ENCODE measurements at places on chromosomes 11 and 22.

DNA sequence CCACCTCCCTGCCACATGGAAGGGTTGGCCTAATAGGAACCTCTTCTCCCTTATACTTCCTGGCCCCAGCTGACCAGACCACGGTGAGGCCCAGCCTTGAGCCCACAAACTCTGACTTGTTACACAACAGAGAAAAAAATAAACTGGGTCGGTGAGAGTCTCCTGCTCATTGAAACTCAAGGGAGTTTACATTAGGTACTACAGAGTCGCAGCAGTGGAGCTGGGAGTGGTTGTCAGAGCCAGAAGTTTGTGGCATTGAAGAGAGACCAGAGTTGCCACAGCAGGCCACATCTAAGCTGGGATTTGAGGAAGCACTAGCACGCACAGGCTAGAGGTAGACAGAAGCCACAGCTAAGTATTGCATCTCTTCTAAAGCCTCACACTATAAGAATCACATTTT lies 296.2 kb downstream of the DDX10 start:
- no peak for DNase-seq

DNA sequence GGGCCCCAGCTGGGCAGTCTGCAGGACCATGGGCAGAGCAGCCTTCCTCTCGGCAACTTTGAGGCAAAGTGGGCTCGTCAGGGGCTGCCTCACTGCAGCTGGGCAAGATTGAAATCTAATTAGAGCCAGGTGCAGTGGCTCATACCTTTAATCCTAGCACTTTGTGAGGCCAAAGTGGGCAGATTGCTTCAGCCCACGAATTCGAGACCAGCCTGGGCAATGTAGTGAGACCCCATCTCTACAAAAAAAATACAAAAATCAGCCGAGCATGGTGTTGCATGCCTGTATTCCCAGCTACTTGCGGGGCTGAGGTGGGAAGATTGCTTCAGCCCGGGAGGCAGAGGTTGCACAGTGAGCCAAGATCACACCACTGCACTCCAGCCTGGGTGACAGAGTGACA lies 34.2 kb downstream of the ARHGAP8 start:
- no peak for DNase-seq

DNA sequence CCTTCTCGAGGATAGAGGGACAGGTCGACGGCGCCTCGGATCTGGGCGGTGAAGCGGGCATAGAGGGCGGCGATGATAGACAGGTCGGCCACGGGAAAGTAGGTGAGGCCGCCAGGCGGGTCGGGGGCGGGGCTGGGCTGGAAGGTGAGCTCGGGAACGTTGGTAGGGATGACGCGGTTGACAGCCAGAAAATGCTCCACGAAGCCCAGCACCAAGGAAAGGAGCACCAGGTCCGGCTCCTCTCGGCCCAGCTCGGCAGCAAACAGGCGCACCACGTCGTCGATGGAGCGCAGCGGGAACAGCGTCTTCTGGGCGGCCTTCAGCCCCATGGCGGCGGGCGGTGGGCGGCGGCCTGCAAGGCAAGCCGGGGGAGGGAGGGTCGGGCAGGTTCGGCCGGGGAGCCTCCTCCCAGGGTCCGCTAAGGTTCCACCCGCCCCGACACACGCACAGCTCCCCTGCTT lies 540 bp downstream of the MEN1 start:
- DNase-seq, result no peak

DNA sequence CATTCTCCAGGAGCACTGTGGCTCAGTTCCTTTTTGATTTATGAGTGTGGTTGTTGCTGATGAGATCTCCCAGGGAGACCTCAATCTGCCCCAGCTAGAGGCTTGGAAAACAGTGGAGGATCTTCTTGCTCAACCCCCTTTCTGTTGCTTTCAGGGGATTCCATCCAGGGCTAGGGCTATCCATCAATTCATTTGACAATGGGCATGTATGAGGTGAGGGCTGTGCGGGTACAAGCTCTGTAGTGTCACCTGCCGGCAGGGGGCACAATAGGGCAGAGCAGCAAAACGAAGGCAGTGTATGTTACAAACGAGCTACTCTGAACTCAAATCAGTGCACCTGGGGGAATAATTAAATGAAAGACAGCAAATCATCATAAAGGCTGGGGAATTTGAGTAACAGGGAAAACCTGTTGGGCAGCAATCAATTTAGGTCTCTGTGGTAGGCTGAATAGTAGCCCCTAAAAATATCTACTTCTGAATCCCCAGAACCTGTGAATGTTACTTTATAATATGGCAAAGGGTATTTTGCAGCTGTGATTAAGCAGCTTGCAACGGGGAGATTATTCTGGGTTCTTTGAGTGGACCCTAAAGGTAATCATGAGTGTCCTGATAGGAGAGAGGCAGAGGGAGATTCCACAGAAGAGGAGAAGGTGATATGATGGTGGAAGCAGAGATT lies 170.3 kb upstream of the ZBED5 start:
- DNase-seq, result no peak

GRCh38 chr11:114158886-114159285 lies 99.4 kb downstream of the ZBTB16 start:
- no peak for DNase-seq

- no peak for DNase-seq
Measured at GRCh38 chr11:12386745-12387144, 9.4 kb downstream of the PARVA start.

DNA sequence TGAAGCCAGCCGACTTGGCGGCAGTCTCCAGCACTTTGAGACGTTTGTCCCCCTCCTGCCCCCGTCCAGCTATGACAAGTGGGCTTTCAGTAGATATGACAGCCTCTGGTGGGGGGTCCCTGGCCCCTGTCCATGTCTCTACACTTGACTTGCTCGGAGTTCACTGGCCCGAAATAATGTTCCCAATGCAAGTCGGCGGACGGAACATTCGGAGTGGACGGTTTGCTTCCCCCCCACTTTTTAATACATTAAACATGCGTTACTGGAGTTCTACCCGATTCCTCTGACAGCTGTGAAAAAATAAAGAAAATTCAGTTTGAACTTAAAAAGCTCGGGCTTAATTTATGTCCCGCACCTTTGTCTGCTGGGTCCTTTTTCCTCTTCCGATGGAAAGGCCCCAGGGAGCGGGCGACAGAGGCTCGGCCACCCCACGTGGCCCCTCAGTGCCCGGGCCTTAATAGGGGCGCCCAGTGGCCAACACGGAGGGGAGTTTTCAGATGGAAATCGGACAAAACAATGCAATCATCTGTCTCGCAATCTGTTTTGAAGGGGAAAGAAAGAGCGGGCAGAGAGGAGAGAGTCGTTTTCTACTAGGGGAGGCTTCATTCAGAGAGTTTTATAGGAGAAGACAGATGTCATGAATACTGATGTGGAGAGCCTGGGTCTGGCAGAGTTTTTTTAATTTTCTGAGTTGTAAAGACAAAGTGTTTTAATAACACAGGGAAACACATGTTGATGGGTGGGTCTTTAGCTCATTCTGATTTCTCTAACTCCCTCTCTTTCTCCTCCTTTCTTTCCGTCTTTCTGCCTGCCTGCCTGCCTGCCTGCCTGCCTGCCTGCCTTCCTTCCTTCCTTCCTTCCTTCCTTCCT lies 50.2 kb downstream of the SMIM38 start:
- DNase-seq, result no peak

DNA sequence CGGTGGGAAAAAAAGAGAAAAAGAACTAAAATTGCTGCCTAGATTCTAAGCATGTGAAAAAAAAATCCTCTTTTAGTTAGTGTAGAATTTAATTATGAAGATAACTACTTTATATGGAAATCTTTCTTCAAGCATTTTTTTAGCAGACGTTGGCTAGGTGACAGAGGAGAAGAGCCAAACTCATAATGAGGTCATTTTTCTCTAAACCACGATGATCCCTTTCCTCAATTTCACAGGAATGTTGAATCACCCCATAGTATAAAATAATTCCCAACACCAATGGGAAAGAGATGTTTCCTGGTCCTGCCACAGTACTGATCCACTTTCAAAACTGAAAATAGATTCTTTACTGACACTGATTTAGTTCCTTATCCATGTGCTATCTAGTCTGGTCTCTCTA lies 319.8 kb downstream of the DLG2 start:
- no peak for DNase-seq

GRCh38 chr11:8998017-8998416 lies 5.8 kb downstream of the NRIP3 start:
- no peak for DNase-seq

GRCh38 chr11:4459500-4459899 lies 10.4 kb downstream of the OR52K2 start:
- no peak for DNase-seq

DNA sequence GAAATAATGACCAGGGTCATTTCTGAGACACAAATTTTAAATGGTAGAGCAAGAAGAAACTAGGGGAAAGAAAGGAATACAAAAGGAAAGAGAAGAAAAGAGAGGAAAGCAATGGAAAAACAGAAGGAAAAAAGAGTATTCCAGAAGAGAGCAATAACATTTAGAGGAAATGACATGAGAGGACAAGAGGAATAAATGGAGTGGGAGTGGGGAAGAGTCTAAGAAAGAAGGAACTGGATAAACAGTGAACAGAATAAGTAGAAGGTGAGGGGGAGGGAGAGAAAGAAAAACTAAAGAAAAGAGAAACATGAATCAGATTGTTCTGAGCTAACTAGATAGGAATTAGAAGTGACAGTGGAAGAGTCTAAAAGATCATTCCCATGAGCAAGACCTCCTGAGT lies 28.4 kb downstream of the PRDM10 start:
- no peak for DNase-seq

- no peak for DNase-seq
Measured at GRCh38 chr11:74948546-74948897, 369 bp downstream of the XRRA1 start.

DNA sequence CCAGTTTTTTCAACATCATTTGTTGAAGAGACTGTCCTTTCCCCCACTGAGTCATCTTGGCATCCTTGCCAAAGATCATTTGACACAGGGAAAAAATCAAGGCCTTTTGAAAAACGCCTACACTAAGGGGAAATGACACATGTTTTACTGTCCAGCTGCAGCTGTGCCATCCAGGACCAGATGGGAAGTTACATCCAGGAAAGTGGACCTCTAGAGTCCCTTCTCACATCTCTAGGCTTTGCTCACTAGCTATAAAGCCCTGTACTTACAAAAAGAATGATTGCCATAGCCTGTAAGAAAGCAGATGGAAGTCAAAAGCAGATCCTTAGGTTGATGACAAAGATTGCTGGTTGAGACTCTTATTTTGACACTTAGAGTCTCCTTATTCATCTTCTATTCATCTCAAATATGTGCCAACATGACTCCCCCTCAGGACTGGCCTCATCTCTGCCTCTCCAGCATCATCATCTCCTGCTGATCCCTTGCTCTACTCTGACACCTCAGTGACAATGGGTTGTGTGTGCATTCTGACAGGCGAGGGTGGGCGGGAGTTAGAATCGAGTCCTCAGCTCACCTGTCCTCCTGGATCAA lies 22.8 kb downstream of the OSBP2 start:
- no peak for DNase-seq

DNA sequence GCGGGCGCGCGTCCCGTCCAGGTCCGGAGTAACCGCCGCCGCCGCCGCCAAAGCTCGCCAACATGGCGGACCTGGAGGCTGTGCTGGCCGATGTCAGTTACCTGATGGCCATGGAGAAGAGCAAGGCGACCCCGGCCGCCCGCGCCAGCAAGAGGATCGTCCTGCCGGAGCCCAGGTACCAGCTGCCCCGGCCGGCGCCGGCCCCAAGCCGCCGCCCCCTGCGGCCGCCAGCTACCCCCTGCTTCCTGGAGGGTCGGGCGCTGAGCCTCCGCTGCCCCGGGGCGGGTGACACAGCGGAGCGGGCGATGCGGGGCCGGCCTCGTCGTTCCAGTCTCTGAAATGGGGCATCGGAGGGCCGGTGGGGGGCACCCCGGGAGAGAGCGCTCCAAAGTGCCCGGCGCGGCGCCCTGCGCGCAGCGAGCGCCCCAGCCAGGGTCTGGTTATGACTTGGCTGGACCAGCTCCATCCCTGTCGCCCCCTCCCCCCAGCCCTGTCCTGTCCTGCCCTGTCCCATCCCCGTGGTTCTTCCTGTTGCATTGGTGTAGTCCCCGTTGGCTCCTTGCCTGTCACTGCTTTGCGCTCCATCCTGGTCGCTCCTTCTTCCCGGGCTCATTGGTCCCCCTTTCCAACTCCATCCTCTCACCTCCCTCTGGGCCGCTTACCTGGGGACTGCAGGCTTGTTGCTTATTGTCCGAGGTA lies 653 bp downstream of the GRK3 start:
- DNase-seq, result no peak

- DNase-seq, result no peak
Measured at GRCh38 chr11:105986554-105986953, 35.5 kb downstream of the MSANTD4 start.

DNA sequence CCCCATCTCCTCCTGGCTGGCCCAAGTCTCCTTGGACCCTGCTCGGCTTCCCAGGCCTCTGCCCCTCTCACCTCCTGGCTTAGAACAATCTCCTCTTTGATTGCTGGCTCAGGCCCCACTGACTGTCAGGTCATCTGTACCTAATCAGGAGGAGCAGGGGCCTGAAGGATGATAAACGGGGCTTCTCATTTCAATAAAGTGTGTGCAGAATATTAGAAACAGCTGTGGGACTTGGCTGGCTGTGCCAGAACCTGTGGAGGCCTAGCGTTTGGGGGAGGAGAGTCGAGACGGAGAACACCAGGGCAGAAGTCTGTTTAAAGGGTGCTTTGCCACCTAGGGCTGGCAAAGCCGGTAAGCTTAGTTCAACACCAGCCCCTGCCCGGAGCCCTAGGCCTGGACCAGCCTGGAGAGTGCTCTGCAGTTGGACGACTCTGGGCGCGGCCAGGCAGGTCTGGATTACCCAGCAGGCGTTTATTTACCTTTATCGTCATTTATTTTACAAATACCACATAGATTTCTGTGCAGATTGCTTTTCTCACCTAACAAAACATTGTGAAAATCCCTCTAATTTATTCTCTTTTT lies 10.1 kb upstream of the VSIG10L2 start:
- no peak for DNase-seq

GRCh38 chr11:1146365-1146764 lies 11.4 kb upstream of the MUC5AC start:
- no peak for DNase-seq

DNA sequence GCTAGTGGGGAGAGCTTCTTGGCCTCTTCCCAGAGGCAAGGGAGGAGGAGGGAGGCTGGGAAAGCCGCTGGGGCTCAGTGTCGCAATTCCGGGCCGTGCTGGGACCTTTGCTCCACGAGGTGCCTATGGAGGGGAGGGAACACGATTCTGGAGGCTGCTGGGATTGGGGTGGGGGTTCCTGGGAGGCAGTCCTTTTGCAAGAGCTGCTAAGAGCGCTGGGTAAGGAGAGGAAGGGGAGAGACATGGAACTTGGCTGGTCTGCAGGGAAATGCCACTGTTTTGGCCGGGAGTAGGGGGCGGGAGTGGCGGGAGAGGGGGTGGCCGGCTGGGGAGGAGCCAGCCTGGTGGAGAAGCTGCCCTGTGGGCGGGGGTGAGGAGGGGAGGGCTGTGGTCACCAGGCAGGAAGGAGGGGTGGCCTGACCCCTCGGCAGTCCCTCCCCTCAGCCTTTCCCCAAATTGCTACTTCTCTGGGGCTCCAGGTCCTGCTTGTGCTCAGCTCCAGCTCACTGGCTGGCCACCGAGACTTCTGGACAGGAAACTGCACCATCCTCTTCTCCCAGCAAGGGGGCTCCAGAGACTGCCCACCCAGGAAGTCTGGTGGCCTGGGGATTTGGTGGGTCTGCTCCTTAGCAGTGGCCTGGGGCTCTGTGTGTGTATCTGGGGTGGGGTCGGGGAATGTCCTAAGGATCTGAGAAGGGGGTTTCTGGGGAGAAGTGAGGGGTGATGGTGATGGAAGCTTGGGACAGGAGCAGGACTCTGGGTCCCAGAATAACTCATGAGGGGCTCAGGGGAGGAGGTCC lies at the start of gene NR1H3:
Gene NR1H3 (plus strand): TSS at position 480 of the 800 bp plus-strand sequence. CDS start 1,221 bp downstream, outside the sequence.
- no peak for DNase-seq

All from caudate nucleus (tissue), 63 donors.